ENCODE measurements at places on chromosomes 5 and 9. TPM values are rescaled to one million over a fixed set of nuclear protein-coding genes. Genes with fewer than 3 reads are reported as not detected.

OR1J2 gene
- total RNA-seq: not detected

NOXA1 gene
- 1.8 TPM for total RNA-seq

UBE2R2 gene
- 52.4 TPM for total RNA-seq

HK3 gene
- total RNA-seq: not detected

PLPP7 gene
- total RNA-seq: 2.4 TPM

PLEKHG4B gene
- total RNA-seq: 44.3 TPM

STC2 gene
- total RNA-seq: 77.7 TPM

ABITRAM gene
- total RNA-seq: 11.7 TPM

SV2C gene
- 0.02 TPM for total RNA-seq

PCDHB4 gene
- 1.6 TPM for total RNA-seq

GRCh38 chr5:115599502-115599901 is 2.8 kb downstream of the TICAM2 start:
- no peak overlapping the region for H3K4me3 ChIP-seq
- no peak overlapping the region for H3K27ac ChIP-seq
- peaks cover 2% of the 10 kb centered on the region for H3K4me1 ChIP-seq

- no peak overlapping the region for H3K4me3 ChIP-seq
- H3K4me1 ChIP-seq: no peaks in the 10 kb centered on the region
- no peaks in the 10 kb centered on the region for H3K36me3 ChIP-seq
- H3K27ac ChIP-seq: no peak overlapping the region
- no peaks in the 10 kb centered on the region for H3K27me3 ChIP-seq
These were observed 32.4 kb upstream of the CEP120 start for GRCh38 chr5:123455640-123456039.

DNA sequence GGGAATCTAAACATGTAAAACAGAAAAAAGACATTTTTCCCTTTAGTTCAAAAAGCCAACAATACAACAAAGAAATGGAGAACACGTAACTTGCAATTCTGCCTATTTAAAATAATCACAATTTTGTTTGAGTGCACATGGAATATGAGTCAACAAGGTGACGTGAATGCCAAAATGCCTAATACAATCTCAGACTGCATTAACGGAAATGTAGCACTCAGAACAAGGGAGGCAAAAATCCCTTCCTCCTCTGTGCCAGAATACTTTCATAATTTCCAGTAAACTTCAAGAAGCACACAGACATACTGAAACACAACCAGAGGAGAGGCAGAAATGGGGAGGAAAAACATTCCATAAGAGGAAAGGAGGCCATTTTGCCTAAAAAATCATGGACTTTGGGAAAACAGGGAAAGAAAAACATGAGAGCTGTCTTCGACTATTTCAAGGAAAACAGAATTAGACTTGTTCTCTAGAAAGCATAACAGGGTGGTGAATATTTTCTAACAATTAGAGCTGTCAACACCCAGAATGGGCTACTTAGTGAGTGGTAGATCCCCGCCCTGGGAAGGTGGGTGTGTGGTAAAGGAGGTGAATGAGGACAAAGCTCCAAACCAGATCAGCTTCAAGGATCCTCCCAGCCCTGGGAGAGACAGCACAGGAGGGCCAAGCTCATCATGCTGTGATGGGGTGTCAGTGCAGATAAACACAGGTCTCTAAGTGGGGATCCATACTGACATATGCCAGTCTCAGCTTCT is 48.2 kb downstream of the ABCA1 start:
- H3K4me3 ChIP-seq: no peak overlapping the region
- no peaks in the 10 kb centered on the region for H3K27me3 ChIP-seq
- peaks cover 15% of the 10 kb centered on the region for H3K4me1 ChIP-seq
- H3K27ac ChIP-seq: no peak overlapping the region
- H3K36me3 ChIP-seq: peaks cover 42% of the 10 kb centered on the region

GRCh38 chr9:127392976-127393375 is 4.0 kb upstream of the SLC2A8 start:
- no peaks in the 10 kb centered on the region for H3K36me3 ChIP-seq
- H3K4me3 ChIP-seq: no peak overlapping the region
- no peaks in the 10 kb centered on the region for H3K4me1 ChIP-seq
- H3K27me3 ChIP-seq: no peaks in the 10 kb centered on the region

DNA sequence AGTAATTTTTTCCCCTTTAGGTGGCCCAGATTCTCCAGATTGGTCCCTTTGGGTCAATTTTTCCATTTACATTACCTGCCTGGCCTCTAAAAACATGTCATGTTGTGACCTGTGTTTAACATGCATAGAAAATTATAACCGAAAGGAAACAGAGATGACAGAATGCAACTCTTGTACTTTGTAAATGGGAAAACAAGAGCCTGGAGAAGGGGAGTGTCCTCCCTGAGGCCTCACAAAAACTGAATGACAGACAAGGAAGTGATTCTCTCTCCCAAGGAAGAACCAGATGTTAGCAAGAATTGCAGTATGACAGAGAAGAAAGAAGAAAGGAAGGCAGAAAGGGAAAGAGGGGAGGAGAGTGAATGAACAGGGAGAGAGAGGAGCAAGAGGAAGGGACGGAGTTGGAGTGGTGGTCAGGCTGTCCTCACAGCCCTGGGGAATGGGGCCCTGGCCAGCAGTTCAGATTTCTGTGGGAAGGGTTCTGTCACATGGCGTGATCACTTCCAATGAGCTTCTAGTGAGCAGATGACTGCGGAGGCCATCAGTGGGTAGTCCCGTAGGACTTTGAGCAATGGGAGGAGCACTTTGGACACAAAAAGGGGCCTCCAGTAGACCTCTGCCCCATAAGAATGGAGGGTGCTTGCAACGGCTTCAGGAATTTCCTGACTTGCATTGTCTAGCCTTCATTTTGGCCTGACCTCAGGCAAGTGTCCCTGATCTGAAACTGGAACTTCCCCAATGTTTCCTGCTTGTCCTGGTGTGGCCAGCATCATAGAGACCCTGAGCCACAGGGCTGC is 31.6 kb downstream of the ABLIM3 start:
- H3K4me3 ChIP-seq: no peak overlapping the region
- H3K27ac ChIP-seq: no peak overlapping the region
- H3K36me3 ChIP-seq: no peaks in the 10 kb centered on the region
- no peak for DNase-seq
- H3K4me1 ChIP-seq: no peaks in the 10 kb centered on the region

DNA sequence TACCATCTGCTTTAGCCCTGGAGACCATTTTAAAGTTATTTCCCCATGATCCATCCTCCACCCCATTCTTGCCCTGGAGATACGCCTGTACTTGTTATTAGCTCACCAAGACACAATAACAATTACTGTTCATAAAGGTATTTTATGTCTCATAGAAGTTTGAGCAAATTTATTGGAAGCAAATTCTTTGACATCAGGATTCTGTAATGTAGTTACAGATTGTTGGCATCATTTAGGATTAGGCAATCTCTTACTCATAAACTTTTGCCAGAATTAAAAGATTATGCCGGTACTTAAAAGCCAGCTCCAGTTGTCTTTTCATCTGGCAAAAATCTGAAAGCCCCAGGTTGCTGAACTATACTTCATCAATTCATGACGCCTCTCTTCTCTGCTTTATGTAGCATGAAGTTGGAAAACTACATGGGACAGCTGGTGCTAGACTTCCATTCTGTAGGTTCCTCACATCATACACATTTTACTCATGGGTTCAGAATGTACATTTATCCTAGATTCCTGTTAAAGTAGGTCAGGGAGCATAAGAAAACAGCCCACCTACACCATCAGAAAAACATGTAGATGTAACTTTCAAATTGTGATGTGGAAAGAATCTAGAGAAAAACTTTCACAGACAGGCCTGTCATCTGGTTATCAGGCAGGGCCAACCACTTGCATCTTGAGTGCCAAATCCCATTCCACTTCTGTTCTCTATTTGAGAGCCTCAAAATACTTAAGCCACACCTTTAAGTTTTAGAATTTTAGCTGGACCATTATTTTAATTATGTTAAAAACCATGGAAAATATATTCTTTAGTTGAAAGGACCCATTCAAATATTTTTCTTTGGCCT is 14.0 kb downstream of the ATP10B start:
- DNase-seq: no peak
- H3K27ac ChIP-seq: no peak overlapping the region
- no peak overlapping the region for H3K4me3 ChIP-seq

GRCh38 chr9:132575811-132576210 is 6.6 kb upstream of the BARHL1 start:
- no peak overlapping the region for H3K27ac ChIP-seq
- no peak for DNase-seq
- peaks cover 53% of the 10 kb centered on the region for H3K27me3 ChIP-seq
- H3K4me1 ChIP-seq: no peaks in the 10 kb centered on the region
- H3K36me3 ChIP-seq: no peaks in the 10 kb centered on the region
- no peak overlapping the region for H3K4me3 ChIP-seq

DNA sequence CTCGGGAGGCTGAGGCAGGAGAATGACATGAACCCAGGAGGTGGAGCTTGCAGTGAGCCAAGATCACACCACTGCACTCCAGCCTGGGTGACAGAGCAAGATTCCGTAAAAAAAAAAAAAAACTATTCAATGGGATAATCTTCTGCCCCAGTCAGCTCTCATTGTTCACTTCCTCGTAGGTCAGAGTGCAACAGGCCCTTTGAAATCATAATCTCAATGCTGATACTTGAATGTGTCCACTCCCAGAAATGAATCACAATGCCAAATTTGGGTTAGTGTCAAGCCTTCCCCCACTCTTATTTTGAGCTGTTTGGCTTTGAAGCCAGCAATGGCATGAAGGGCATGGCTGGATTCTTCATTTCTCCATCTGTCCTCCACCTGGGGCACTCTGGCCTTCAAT is 610.3 kb upstream of the KLF4 start:
- H3K4me1 ChIP-seq: peaks cover 2% of the 10 kb centered on the region
- no peak overlapping the region for H3K4me3 ChIP-seq
- no peak overlapping the region for H3K27ac ChIP-seq
- DNase-seq: no peak
- H3K36me3 ChIP-seq: peaks cover 1% of the 10 kb centered on the region

DNA sequence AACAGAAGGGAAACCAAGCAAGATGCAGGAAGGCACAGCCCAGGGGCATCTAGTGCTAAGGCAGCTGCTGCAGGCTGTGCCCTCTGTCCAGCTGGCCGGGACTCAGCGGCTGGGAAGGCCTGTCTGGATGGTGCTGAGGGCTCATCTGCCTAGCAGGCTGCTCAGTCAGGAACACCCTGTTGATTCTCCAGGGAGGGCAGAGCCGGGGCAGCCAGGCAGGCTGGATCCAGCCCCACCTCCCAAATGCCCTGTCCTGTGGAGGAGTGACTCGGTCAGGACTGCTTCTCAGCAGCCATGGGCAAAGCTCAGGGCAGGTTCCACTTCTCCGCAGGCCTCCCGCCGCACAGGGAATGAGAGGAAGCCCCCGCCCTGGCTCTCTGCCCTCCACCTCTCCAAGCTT is 7.8 kb upstream of the LCN9 start:
- H3K36me3 ChIP-seq: peaks cover 85% of the 10 kb centered on the region
- H3K4me1 ChIP-seq: peaks cover 3% of the 10 kb centered on the region
- H3K27me3 ChIP-seq: no peaks in the 10 kb centered on the region
- H3K27ac ChIP-seq: no peak overlapping the region
- no peak overlapping the region for H3K4me3 ChIP-seq

DNA sequence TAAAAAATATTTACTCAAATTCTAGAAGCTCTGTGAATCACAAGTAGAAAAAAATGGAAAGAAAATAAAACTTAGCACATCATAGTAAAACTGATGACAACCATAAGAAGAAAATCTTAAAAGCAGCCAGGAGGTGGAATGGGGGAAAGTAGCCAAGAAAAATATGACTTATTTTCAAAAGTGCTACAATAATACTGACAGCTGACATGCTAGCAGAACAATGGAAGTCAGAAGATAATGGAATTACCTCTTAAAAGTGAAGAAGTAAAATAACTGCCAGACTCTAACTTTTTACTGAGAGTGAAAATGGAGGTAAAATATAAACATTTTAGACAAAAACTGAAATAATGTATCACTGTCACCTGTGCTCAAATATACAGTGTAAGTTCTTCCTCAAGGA is 532.2 kb upstream of the SGCD start:
- H3K27me3 ChIP-seq: no peaks in the 10 kb centered on the region
- no peaks in the 10 kb centered on the region for H3K4me1 ChIP-seq
- H3K36me3 ChIP-seq: peaks cover 18% of the 10 kb centered on the region
- DNase-seq: no peak
- no peak overlapping the region for H3K27ac ChIP-seq
